ENCODE measurements at places on chromosomes 2 and 18.

GRCh38 chr18:48542513-48543181 lies 3.8 kb downstream of the CTIF start:
- no peak for ATAC-seq

DNA sequence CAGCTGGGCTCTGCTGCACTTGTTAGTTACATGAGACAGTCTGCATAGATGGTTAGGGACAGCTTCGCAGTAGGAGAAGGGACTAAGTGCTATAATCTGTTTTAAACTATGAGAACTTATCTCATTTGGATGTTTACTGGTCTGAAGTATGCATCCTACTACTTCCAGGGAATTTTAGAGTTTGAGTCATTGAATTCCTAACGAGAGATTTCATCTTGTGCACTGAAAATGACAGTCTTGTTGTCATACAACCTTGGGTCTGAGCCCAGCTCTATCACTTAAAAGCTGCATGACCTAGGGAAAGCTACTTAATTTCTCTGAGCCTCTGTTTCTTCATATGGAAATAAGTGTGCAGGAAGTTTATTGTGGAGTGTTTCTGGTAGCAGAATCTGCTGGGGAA lies 78.4 kb downstream of the TRIM43 start:
- no peak for ATAC-seq

- ATAC-seq = no peak
Measured at GRCh38 chr2:204950695-204951346, 405.5 kb downstream of the PARD3B start.

DNA sequence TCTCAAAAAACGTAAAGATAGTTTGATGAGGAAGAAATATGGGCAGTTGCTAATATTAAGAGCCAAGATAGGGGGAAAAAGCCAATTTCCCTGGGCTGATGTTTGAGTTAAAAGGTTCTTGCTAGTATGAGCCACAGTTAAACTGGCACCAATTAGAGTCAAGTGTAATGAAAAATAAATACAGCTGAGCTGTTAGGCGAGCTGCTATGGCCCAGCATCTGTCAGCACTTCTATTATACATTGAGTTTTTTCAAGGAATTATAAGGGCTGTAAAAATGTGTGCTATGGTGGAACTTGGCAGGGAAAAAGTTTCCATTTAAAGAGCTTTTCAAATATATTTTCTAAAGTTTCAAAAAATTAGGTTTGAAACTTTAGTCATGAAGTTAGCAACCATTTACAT lies 279.6 kb downstream of the CYRIA start:
- no peak for ATAC-seq

DNA sequence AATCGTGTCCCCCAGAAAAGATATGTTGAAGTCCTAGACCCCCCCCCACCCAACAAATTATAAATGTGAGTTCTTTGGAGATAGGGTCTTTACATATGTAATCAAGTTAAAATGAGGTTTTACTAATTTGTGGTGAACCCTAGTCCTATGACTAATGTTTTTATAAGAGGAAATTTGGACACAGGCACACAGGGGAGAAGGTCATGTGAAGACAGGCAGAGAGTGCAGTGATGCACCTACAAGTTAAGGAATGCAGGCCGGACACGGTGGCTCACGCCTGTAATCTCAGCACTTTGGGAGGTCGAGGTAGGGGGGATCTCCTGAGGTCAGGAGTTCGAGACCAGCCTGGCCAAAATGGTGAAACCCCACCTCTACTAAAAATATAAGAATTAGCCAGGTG lies 5.8 kb upstream of the PMAIP1 start:
- ATAC-seq = no peak

GRCh38 chr2:96783388-96783787 lies 22.7 kb downstream of the CNNM4 start:
- ATAC-seq = no peak

- no peak for ATAC-seq
Measured at GRCh38 chr18:57561728-57562423, 24.6 kb downstream of the FECH start.

DNA sequence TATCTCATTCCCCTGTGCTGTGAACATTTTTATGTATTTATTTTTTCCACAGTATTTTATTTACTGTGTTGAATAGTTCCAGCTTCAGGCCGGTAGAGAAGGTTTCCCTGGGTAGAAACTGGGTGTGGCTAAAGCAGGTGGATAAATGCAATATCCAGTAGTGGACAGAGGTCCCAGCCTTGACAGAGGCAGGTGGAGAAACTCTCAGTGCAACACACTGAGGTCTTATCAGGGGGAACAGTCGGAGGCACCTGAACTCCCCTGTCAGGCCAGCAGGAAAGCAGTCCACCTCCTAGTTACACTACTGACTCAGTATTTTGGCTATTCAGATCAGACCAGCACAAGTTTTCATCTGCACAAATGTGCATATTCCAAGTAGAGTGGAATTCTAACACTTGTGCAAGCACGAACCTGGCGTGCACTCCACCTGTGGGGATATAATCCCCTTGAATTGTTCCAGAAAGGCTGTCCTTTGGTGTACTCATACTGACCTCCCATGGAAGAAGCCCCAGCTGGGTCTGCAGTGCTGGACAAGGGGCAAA lies 103.3 kb downstream of the GULP1 start:
- ATAC-seq = no peak

DNA sequence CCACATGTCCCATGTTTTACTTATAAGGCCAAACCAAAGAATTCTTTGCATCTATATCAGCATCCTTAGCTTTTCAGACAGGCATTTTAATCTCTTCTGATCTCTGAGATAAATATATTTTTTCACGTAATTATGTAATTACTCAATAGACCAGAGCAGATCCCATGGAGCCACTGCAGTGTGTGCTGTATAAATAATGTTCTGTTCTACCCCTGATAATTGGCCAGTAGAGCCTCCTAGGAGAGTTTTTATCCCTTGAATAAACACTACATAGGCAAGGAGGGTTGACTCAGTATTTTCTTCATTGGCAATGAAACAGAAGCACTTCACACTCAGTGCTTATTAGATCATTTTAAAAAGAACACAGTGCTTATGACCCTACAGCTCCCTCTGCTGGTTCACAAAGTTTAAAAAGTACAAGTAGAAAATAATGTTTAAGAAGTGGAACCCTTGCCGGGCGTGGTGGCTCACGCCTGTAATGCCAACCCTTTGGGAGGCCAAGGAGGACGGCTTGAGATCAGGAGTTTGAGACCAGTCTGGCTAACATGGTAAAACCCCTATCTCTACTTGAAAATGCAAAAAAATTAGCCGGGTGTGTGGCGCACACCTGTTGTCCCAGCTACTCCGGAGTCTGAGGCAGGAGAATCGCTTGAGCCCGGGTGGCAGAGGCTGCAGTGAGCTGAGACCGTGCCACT lies 91.9 kb downstream of the PPP1R1C start:
- peak; percentile 36 for ATAC-seq

DNA sequence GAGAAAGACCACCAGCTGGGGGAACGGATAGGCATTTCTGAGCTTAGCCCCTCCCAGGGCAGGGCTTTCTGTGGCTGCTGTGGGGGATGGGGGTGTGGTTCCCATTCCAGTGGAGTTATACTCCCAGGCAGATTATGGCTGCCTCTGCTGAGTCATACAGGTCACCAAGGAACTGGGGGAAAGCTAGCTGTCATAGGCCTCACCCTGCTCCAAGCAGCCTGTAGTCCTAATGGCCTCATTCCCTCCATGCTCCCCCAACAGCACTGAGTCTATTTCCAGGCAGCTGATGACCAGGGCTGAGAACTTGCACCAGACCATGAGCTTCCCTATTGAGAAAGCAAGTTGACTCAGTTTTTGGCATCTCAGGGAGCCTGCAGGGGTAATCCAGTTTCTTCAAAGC lies 87.1 kb downstream of the GPR39 start:
- no peak for ATAC-seq

DNA sequence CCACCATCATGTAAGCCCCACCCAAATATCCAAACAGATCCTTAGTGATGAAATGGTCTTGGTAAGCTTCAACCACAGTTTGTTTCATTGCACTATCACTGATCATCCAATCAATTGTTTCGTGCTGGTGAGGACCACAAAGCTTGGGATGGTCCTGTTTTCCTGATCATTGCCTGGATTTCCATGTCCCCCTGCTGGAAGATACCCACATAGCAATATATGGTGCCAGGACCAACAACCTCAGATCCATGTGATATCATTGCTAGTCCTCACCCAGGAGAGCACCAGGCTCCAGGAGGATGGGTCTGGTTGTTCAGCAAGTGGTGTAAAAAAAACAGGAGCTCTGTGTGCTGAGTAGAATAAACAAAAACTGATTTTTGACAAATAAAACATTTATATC lies 206.5 kb upstream of the SH3BP4 start:
- ATAC-seq = no peak

DNA sequence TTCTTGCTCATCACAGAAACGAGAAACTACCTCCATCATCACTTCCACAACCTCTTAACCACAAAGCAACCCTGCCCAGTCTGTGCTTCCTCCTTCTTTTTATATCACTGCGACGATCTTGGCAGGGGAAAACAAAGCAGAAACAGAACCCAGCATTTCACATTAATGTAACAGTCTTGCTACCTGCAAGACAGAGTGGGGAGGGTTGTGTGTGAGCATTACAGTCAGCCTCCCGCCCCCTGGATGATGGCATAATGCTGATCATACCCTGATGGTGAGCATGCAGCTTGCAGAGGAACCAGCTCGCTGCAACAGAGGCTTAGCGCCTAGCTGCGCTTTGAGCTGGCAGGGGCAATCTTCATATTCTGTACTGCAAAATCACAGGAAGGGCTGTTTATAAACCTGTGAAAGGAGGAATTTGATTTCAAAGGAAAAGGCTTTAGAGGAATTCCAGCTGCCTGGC lies 376.1 kb downstream of the IRS1 start:
- peak; percentile 91 for ATAC-seq

GRCh38 chr18:21146016-21146415 lies 34.4 kb upstream of the ROCK1 start:
- ATAC-seq = no peak

DNA sequence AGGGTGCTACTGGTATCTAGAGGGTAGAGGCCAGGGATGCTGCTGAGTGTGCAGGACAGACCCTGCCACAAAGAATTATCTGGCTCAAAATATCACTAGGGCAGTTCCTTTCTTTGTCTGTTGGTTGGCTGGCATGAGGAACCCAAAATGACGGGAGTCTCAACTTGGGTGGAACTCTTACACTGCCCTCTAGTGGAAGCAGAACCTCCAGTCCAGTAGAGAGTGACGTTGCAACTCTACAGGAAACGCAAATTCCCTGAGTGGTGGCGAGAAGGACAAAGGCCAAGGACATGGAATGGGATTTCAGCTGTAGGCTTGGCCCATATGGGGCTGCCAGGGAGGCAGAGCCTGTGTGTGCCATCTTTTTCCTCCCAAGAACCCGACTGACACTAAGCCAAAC lies 47.1 kb downstream of the COPS8 start:
- ATAC-seq = no peak

- ATAC-seq = no peak
Measured at GRCh38 chr2:84421791-84422190, 37.3 kb downstream of the SUCLG1 start.

DNA sequence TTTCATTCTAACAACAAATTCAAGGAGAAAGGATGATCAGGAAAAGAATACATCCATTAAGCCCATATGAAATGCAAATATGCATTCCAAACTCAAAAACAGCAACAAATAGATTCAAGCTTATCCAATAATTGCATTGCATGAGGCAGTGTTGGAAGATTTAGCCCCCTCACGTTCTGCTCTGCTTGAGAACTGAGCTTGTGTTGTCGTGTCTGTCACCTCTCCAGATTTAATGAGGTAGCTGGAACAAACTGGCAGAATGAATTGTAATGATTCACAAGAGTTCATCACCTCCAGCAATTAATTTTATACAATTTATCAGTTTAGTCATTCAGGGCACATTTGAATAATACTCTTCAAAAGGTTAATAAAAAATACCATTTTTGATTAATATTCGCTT lies 54.8 kb downstream of the AP1S3 start:
- no peak for ATAC-seq

GRCh38 chr2:176129813-176130146 lies 275 bp downstream of the HOXD8 start:
- ATAC-seq = no peak

GRCh38 chr2:228063558-228063957 lies 117.9 kb downstream of the SPHKAP start:
- ATAC-seq = no peak

GRCh38 chr2:229652796-229653195 lies 61.6 kb downstream of the DNER start:
- ATAC-seq = no peak

DNA sequence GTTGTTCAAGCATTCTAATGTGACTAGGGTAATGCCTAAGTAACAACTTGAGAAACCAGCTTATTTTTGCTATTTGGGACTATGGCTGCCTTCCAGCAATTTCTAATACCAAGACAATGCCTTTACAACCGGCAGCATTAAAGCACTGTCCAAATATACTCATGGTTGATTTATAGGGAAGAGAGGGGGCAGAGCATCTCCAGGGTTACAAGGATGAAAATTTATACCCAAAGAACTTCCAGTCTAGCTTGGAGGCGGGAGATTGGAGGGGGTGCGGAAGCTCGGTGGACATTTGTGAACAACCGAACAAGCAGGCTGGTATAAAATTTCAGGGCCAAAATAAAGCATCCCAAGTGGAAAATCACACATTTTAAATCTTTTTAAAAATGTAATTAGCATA lies 294.9 kb upstream of the STON1 start:
- no peak for ATAC-seq

DNA sequence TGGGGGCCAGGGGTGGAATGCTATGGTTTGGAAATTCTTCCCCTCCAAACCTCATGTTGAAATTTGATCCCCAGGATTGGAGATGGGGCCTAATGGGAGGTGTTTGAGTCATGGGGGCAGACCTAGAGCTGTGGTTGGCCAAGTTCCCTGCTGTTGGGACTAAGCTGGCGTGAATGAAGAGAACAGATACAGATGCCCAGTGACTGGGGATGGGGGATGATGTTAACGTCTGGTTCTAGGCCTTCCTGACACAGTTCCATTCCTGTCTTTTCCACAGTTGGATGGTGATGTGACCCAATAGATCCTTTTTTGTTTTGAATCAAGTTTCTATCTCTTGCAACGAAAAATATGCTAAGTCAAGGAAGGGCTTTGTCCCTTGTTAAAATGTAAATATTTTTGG lies 23.7 kb downstream of the KLHL23 start:
- no peak for ATAC-seq

- ATAC-seq = no peak
Measured at GRCh38 chr2:205752924-205753323, 70.6 kb downstream of the NRP2 start.

DNA sequence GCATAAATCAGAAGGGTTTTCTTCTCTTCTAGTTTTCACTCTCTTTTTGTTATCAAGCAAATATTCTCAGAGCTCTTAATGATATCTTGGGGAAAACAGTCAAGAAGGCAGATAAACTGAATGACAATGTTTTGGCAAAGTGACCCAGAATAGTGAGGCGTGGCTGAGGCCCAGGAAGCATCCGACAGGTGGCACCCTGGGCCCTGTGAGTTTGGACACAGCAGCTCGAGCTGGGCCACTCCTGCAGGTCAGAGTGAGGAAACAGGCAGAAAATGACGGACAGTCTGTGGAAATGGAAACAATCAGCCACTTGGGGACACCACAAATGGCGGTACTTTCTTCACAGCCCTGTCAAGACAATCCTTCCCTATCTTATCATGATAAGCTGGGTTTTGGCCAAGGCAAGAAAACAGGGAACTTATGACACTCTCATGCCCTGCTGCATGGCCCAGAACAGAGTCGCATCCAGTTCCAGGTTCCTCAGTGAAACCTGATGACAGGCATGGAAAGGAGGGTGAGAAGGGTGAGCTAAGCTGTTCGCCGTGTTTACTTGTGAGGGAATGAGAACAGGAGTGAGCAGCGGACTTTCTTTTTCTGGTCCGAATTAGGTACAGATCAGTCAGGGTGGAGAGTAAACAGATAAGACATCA lies 32.1 kb downstream of the MRPL44 start:
- ATAC-seq = no peak

GRCh38 chr2:6111781-6112261 lies 419.6 kb downstream of the SOX11 start:
- ATAC-seq = no peak

All from stimulated activated memory B cell treated with anti-CD40 and anti-IgM and Interleukin-4, amounts not matched to agents 10 μg/mL and 1 μg/mL and 100 μg/mL, for 72 hours (primary cell).